Activated CD4-positive, alpha-beta T cell treated with anti-CD3 and anti-CD28 coated beads, Interleukin-2, amount 10 ng/mL, durations not matched to agents 7 days and 5 days (primary cell): ENCODE measurements at places on chromosomes 4 and X.

- no peak for DNase-seq
- no peaks in the 10 kb centered on the region for H3K4me1 ChIP-seq
- no peak overlapping the region for H3K27ac ChIP-seq
- no peak overlapping the region for H3K4me3 ChIP-seq
These were observed 67.5 kb downstream of the NPY1R start for GRCh38 chr4:163264934-163265333.

- peaks cover 6% of the 10 kb centered on the region for H3K36me3 ChIP-seq
- peak overlapping the region; percentile 36 for H3K27ac ChIP-seq
- H3K27me3 ChIP-seq: no peaks in the 10 kb centered on the region
- DNase-seq: no peak
These were observed 23.2 kb upstream of the AASDH start for GRCh38 chr4:56410247-56411062.

- peak overlapping the region; percentile 34 for H3K4me3 ChIP-seq
- peaks cover 63% of the 10 kb centered on the region for H3K27me3 ChIP-seq
- peaks cover 5% of the 10 kb centered on the region for H3K36me3 ChIP-seq
- peaks cover 5% of the 10 kb centered on the region for H3K4me1 ChIP-seq
- no peak overlapping the region for H3K27ac ChIP-seq
- no peak for DNase-seq
These were observed 2.4 kb upstream of the PCDH10 start for GRCh38 chr4:133146574-133147241.

DNA sequence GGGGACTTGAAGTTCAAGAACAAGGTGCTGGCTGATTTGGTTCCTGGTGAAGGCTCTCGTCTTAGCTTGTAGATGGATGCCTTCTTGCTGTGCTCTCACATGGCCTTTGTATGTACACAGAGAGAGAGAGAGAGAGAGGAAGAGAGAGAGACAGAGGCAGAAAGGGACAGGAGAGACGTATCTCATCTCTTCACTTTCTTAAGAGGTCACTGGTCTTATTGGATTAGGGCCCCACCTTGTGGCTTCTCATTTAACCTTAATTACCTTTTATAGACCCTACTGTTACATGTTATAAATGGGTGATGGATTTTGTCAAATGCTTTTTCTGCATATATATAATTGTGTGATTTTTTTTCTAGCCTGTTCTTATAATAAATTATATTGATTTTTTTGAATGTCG lies 1444.2 kb downstream of the ADGRL3 start:
- no peaks in the 10 kb centered on the region for H3K36me3 ChIP-seq
- no peaks in the 10 kb centered on the region for H3K27me3 ChIP-seq
- H3K4me1 ChIP-seq: no peaks in the 10 kb centered on the region
- no peak overlapping the region for H3K4me3 ChIP-seq
- H3K27ac ChIP-seq: no peak overlapping the region
- no peak for DNase-seq

DNA sequence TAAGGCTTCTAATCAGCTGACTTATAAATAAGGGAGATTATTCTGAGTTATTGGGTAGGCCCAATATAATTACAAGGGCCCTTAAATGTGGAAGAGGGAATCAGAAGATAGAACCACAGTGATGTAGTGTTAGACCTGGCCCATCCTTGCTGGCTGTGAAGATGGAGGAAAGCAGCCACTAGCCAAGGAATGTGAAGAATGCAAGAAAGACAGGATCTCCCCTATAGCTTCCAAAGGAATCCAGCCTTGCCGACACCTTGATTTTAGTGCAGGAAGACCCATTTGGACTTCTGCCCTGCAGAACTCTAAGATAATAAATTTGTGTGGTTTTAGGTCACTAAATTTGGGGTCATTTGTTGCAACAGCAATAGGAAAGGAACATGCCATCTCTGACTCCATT lies 150.6 kb downstream of the SPATA18 start:
- H3K27ac ChIP-seq: no peak overlapping the region
- no peaks in the 10 kb centered on the region for H3K4me1 ChIP-seq
- H3K27me3 ChIP-seq: no peaks in the 10 kb centered on the region
- H3K4me3 ChIP-seq: no peak overlapping the region
- no peaks in the 10 kb centered on the region for H3K36me3 ChIP-seq
- DNase-seq: no peak

- H3K27ac ChIP-seq: peak overlapping the region; percentile 87
- no peak overlapping the region for H3K4me3 ChIP-seq
- peaks cover 34% of the 10 kb centered on the region for H3K4me1 ChIP-seq
- peaks cover 8% of the 10 kb centered on the region for H3K36me3 ChIP-seq
- peaks cover 10% of the 10 kb centered on the region for H3K27me3 ChIP-seq
- no peak for DNase-seq
These were observed 67.3 kb downstream of the ASB9 start for GRCh38 chrX:15202454-15203177.

- no peak overlapping the region for H3K27ac ChIP-seq
- H3K4me1 ChIP-seq: no peaks in the 10 kb centered on the region
- peaks cover 5% of the 10 kb centered on the region for H3K36me3 ChIP-seq
- peaks cover 5% of the 10 kb centered on the region for H3K27me3 ChIP-seq
- DNase-seq: no peak
- no peak overlapping the region for H3K4me3 ChIP-seq
These were observed 111.3 kb downstream of the ARHGAP10 start for GRCh38 chr4:147843162-147843561.

GRCh38 chr4:101287324-101287723 lies 60.0 kb downstream of the PPP3CA start:
- peaks cover 20% of the 10 kb centered on the region for H3K4me1 ChIP-seq
- H3K4me3 ChIP-seq: no peak overlapping the region
- H3K27ac ChIP-seq: no peak overlapping the region
- DNase-seq: no peak
